ENCODE measurements at places on chromosomes 3 and 15. TPM values are rescaled to one million over a fixed set of nuclear protein-coding genes. Genes with fewer than 3 reads are reported as not detected.

- no peak for DNase-seq
Observed at GRCh38 chr3:119149484-119149883, 3.5 kb downstream of the TEX55 start.

Gene CNOT10
- 15.6 TPM for polyA plus RNA-seq

DNA sequence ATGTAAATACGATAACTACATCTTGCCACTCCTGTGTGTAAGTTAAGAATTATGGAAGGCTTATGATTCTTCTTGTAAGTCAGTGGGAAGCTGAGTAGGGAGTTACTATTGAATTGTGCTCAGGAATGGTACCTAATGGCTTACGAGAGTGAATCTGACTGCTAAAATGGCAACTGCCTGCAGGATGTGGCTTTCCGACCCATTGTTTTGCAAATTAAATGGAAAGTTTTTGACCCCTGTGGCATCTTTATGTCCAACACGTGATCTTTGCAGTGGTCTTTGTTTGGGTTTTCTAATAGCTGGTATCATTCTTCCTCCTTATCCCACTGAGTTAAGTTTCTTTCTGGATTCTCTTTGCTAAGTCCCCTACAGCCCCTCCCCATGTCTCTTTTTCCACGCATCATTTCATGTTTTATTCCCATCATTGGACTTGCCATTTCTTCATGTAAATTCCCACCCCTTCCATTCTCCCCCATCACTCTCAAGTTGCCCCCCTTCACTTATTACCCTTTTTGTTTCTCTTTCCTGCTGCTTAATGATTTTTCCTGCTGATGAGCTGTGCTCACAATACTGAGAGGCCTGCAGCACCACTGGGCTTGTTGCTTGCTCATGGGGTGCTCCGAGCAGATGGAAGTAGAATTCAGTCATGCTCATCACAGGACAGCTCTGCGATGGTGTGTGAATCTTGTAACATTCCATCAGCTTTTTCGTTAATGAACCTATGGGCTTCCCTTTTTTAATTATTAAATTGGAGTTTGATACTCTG, 428.2 kb upstream of the IL12A start:
- no peak for DNase-seq

Gene LINGO1
- 1.3 TPM for polyA plus RNA-seq

Gene CCR9
- not detected for polyA plus RNA-seq

Gene TTC21A
- 0.80 TPM for polyA plus RNA-seq

DNA sequence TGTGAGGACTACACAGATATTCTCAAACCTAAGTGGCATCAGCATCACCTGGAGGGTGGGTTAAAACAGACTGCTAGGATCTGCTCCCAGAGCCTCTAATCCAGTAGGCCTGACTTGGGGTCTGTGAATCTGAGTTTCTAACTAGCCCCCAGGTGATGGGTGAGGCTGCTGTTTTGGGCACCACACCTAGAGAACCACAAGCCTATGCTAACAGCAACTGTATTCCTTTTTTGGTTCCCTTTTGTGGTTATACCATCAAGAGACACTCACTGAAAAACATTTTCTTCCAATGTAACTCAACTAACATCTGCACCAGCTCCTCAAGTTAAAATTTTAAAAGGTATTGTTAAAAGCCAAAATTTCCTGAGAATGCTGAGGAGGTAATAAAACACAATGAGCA, 16.0 kb downstream of the WDR82 start:
- DNase-seq = no peak

Gene ARID3B
- polyA plus RNA-seq = 1.4 TPM

- no peak for DNase-seq
Observed at GRCh38 chr3:11198070-11198469, 43.8 kb downstream of the HRH1 start.

DNA sequence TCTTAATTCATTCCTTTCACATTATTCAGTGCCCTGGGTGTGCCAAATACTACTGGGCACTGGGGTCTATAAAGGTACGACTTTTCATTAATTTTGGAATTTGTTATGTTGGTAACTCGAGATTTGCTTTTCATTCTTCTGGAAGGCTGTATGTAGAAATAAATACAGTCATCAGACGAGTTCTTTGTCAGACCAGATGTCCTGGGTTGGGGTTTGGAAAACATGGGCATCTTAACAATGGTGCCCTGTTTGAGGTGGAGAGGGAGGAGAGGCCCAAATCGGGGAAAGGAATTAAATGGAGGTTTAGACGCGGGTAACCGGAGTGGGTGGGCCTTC, 662 bp upstream of the GLCE start:
- DNase-seq = no peak

Gene COPG1
- 154 TPM for polyA plus RNA-seq

DNA sequence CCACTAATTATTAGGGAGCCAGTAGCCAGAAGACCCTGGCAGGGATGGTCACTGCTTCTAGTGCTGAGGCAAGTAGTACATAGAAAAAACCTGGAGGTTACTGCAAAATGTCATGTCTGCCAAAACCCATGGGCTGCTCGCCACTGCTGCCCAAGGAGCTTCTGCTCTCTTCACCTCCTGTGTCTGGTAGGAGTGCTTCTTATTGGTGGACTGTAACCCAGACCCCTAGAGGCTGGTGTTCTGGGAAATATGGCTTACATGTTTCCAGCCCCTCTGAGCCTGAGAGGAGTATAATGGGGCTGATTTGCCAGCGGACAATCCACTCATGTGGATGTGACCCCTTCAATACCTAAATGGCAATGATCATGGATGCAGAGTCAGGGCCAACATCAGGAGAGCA, 286.4 kb downstream of the EPHB1 start:
- no peak for DNase-seq

- DNase-seq = peak; percentile 96
Observed at GRCh38 chr3:168095611-168096209, at the start of gene GOLIM4. Gene GOLIM4 (minus strand): TSS chr3:168095924. CDS start chr3:168095285, 639 bp downstream.

DNA sequence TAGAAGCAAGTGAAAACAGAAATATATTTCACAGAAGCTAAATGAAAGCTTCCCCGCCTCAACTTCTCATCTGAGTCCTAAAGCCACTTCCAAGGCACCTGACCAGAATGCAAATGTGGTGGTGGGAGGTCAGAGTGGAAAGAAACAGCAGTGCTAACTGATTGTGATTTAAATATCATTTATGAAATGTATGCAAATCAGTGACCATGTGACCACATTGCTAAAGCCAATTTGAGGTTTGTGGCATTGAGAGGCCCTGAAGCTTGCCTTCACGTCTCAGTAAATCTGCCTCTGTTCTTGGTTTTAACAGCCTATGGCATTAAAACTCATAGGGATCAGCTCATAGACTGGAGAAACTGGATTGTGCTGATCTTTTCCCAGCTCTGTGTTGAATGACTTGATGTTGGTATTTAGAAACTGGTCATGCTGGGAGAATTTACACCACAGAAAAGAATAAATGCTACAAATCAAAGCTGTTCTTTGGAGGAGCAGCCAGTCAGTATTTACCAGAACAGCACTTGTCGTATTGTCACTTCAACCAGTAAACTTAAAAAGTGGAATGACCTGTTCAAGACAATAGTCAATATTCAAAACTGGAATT, 481.4 kb upstream of the ALCAM start:
- DNase-seq = no peak

GRCh38 chr3:171646357-171647133, 163.7 kb downstream of the PLD1 start:
- DNase-seq = peak; percentile 57

- DNase-seq = no peak
Observed at GRCh38 chr3:26145769-26146168, 355.9 kb downstream of the OXSM start.

DNA sequence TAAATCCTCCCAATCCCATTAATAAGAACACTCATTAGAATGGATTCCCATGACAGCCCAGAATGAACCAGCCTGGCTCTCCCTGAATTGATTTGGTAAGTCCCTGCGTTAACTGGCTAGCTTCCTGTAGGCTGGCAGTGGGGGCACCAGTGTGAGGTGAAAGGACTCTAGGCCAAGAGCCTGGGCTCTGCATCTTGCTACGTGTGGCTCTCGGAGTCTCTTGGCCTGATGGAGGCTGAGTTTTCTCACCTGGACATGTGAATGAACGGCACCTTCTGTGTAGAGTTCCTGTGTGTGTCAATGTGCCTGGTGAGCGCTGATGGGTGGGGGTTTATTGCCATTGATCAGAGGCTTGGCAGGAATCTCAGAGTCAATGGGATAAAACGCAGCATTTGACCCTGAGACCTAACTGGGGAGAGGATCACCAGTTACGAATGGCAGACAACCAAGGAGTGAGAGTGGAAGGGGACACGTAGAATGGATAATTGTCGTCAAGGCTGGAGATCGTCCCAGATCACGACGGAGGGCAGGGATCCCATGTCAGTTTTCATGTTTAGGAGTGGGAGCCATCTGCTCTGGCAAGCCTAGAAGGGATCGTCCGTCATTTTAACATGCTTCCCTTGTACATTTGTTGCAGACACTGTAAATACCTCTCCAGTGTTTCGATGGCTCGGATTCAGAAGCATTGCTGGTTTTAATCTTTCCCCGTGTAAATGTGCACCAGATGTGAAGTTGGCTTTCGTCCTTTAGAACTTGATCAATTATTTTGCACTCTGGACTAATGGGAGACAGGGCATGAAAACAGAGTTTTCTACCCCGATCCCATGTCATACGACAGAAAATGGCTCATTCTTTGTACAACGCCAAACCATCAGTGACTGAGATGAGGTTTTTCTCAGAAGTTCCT, 9.0 kb upstream of the KLF13 start:
- no peak for DNase-seq

DNA sequence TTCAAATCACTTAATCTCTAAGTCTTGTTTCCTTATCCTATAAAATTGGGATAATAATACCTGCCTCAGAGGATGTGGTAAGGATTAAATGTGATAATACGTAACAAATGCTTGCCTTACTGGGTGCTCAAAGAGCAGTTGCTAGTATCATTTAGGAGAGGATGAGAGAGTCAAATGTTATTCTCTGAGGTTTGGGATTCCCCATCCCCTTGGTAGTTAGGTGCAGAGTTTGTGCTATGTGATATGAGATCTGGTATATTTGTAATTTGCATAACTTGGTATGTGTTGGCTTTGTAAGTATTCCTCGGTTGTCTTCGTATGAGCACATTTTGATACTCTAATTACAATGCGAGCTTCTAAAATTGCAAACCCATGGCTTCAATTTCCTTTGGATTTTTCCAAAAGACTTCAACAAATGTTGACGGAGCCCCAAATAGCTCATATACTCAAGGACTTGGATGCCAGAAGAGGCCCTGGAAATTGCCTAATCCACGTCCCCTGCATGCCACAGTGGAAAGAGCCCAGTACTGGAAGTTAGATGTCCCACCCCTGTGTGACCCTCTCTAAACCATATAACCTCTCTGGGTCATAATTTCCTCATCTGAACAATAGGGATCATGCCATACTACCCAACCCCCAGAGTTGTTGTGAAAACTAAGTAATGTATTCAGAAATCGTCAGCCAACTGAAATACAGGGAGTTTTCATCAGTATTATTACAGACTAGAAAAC, 85.0 kb downstream of the FBN1 start:
- DNase-seq = no peak

Gene MORF4L1
- polyA plus RNA-seq = 280 TPM

Gene ASB7
- polyA plus RNA-seq = 2.9 TPM

DNA sequence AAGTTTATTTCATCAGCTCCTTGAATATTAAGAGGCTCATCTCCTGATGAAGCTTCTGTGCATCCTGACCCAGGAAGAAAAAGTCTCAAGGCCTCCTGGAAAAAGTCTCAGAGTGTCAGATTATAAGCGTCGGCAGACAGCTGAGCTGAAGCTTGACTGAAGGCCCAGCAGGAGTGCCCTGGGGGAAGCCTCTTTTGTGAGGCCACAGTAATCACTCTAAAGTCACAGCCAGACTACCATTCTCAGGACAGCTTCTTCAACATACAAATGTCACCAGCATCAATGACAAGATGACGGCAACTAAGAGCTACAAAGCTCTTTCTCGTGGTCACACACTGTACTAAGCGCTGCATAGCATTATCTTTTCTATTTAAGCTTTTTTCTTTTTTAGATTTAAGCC, 72.7 kb upstream of the LRRN1 start:
- DNase-seq = no peak

DNA sequence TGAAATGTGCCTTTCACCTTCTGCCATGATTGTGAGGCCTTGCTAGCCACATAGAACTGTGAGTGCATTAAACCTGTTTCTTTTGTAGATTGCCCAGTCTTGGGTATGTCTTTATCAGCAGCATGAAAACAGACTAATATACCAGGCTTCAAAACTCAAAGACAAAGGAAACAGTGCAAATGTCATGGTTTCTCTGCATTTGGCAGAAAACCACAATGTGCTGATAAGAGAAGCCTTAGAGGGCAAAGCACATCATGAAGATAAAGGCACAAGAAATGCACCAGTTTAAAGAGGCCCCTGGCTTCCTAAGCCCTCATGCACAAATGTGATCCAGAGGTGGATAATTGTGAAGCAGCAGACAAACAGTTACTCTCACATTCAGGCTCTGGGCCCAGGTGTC, 259.2 kb downstream of the CPNE4 start:
- DNase-seq = no peak

Gene AADACL2
- not detected for polyA plus RNA-seq

DNA sequence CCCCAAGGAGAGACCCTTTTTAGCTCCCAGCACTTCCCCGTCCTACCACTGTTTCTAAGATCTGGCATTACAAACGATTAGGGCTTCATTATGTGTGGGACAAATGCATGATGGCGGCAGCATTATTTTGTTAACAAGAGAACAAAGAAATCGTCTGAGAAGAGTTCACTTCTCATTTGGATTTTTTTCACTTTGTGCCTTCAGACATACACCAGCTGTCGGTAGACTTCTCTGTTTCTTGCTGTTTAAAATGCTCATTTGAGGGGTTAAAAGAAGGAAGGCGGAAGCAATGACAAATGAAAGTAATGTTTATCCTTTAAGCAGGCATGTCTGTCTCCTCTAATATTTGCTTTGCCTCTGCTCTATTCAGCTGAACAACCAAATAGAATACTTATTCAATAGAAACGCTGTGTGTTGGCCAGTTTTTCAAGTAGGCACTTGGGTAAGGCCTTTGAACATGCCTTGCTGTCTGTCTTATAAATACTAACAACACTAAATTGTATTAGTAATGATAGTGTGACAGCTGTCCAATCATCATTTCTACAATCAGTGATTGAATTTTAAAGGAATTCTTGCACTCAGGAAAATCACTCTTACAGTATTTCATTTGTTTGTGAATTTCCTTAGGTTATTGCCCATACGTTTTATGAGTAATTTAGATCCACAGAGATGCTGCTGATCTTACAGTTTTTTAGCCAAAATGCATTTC, 382.4 kb downstream of the IL5RA start:
- DNase-seq = no peak

Gene FOXB1
- not detected for polyA plus RNA-seq

GRCh38 chr3:111338059-111338698, 203.8 kb upstream of the CD96 start:
- DNase-seq = peak; percentile 36

DNA sequence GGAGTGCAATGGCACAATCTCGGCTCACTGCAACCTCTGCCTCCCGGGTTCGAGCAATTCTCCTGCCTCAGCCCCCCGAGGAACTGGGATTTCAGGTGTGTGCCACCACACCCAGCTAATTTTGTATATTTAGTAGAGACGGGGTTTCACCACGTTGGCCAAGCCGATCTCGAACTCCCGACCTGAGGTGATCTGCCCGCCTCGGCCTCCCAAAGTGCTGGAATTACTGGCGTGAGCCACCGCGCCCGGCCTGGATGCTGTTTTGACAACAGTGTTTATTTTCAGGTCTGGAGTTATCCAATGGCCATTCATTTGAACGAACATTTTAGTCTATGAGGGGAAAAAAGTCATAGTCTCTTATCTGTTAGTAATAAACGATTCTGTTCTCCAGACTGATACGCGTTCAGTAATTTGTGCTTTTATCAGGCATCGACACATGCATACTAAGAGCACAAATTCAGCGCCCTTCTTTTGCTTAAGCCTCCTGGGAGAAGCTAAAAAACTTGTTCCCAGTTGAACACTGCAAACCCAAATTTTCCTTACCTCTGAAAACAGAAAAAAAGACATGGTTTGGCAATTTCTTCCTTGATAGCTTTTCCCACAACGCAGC, 1.3 kb downstream of the B3GALNT1 start:
- DNase-seq = peak; percentile 28

Gene LIPH
- polyA plus RNA-seq = not detected
